Tibial artery (tissue), 4 donors: ENCODE measurements at places on chromosomes 4 and X.

DNA sequence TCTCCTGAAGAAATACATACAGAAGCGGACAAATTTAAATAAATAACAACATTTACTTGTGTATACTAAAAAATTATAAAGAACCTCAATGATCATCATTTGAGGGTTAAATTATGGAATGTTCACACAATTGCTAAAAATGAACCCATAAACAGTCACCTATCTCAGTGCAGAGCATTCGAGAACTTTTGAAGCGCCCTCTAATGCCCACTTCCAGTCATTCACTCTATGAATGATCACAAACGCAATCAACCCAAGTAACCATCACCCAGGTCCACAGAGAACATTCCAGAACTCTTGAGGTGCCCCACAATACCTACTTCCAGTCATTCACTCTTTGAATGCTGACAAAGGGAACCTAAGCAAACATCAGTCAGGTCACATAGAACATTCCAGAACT, 103.5 kb upstream of the PLAC1 start:
- no peak for DNase-seq

DNA sequence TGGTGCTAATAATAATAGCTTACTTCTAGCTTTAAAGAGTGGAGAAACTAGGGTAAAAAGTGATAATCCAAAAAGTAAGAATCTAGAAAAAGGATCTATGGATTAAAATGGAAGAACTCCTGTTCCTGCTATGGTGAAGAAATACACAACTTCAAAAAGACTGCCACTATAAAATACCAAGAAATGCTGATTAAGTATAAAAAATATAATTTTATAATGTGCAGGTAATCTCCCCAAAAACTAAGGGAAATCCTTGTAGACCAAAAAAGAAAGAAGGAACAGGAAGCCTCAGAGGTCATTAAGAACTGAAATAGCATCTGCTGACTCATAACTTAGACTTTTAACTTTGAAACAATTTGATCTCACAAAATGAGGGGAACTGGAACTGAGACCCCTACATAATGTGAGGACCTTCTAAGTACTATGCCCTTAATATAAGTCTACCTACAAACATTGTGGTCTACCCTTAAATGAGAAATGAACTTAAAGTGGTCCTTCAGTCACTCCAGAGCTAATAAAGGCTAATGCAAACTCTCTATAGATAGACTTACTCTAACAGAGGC, 50.6 kb upstream of the SRPX start:
- no peak for DNase-seq

- no peak for DNase-seq
Measured at GRCh38 chr4:182491719-182492118, 248.5 kb downstream of the TENM3 start.

DNA sequence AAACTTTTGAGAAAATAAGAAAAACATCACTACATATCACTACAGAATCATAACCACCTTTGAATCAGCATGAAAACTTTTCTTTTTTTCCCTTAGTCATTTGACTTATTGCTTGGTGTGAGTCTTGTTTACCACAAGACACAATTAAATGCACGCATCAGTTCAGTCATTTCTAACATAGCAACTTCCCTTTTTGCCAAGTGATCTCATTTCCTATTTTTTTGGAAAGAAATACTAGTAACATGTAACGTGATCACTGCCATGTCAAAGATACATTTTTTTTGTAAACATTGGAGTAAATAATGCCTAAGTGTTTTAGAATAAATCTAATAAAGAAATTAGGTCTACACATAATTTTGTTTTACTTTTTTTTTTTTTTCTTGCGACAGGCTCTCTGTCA, 5.1 kb upstream of the CXCL8 start:
- no peak for DNase-seq

DNA sequence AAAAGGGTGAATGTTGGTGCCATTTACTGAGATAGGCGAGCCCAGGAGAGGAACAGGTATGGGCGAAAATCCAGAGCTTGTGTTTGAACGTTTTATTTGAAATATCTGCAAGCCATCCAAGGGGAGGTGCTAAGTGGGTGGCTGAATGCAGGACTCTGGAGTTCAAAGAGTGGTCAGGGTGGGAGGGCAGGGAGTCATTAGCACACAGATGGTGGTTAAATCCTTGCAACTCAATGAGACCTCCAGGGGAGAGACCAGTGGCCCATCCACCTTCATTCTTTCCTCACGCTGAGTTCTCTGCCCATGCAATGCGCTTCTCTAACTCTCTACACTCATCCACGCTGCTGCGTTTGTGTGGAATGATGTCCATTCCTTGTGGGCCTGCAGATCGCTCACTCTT, 101.1 kb downstream of the VCX3B start:
- DNase-seq: no peak

- DNase-seq: no peak
Measured at GRCh38 chrX:45056428-45057145, 144.1 kb downstream of the DIPK2B start.

- DNase-seq: no peak
Measured at GRCh38 chrX:138519296-138519695, 192.2 kb downstream of the FGF13 start.
